Kidney capillary endothelial cell (primary cell): ENCODE measurements at places on chromosomes 13 and 19.

- no peak for DNase-seq
Observed at GRCh38 chr19:47614021-47614295, 5.0 kb downstream of the BICRA start.

- DNase-seq, result no peak
Observed at GRCh38 chr13:106888148-106888547, 320.2 kb upstream of the ARGLU1 start.

DNA sequence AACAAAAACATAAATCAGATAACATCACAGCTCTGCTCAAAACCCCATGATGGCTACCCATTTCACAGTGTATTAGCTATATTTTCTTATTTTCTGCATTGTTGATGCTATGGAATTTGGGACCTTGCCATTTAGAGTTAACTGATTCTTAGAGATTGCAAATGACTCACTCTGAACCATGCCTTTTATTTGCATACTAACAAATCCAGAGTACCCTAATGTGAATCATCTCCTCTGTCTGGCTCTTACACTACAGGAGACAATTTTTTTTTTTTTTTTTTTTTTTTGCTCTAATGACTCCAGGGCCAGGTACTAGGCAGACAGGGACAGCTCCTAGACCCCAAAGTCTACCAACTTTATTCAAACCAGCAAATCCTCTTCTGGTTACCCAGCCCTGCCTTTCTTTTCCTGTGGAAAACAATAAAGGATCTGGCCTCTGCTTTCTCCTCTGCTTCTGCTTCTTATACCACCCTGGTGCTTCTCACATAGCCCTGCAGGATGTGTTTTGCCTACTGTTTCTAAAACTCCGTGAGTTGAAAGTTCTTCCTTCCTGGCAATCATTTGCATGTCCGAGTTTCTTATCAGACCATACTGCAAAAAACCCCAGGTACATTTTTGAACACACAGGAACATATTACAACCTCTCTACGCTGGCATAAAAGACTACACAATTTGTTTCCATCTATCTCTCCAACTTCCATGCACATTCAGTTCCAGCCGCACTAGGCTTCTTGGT is 10.6 kb upstream of the ZNF460 start:
- DNase-seq, result peak; percentile 56

GRCh38 chr19:3669947-3670795 is 30.1 kb downstream of the PIP5K1C start:
- DNase-seq, result peak; percentile 61

GRCh38 chr13:33606692-33607091 is 211.3 kb upstream of the RFC3 start:
- DNase-seq, result no peak
